Smooth muscle cell of trachea (primary cell): ENCODE measurements at places on chromosomes 2 and 18. TPM values are rescaled to one million over a fixed set of nuclear protein-coding genes. Genes with fewer than 3 reads are reported as not detected.

Gene STAT4
- 0.99 and 1.2 TPM in 2 replicates for total RNA-seq

Gene FBXO41
- total RNA-seq: 1.9 and 3.1 TPM in 2 replicates

Gene VWA3B
- total RNA-seq: 0.17 TPM in 1 of 2 replicates, not detected in the other

Gene KCNK3
- total RNA-seq: under 0.01 TPM in 2 replicates

Gene DHX57
- 20.3 and 40.3 TPM in 2 replicates for total RNA-seq
